ENCODE measurements at places on chromosomes 12 and 14.

DNA sequence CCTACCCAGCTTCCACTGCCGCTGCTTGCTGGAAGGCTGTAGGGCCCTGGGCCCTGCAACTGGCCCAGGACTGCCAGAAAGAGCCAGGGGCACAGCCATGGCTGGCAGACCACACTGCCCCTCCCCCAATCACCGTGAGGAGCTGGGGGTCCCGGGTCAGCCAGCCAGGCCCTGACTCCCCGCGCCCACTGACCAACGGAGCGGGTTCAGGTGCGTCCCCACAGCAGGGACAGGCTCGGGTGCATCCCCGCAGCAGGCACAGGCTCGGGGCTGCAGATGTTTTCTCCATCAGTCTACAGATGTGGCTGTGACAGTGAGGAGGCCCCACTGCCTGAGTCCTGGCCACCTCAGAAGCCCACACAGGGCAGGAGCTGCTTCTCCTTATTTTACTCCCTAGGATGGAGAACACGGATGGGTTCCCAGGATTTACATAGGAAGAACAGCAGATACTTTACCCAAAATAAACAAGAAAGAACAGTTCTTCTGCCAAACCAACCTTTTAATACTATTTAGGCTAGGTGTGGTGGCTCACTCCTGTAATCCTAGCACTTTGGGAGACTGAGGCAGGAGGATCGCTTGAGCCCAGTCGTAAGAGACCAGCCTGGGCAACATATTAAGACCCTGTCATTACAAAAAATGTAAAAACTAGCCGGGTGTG is 61.1 kb downstream of the TESC start:
- DNase-seq, result no peak

DNA sequence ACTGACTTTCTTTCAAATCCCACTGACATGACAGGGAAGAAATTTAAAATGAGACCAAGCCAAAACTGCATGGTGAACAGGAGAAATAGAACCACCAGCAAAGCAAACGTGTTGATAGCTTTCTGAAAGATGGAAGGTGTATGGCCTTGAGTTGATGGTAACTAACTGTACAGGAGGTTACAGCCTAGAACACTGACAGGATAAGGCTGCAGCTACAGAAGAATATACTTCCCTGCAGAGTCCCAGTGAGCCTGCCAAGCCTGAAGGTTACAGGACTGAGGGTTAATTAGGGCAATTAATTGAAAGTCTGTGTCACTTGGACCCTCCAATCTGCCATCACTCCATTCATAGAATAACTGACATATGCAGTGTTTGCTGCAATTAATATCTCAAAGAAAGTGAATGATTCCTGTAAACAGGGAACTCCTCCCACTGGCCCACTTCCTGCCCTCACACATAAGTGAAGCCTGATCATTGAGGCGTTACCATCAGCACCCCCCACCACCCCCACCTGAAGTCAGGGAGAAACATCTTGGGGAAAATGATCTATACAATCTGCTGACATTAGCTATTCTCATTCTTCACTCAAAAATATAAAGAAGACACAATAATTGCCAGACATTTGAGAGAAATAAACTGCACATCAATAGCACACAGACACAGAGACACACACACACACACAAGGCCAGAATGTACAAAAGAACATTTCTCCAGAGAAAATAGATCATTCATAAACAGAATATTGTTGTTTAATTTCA is 73.4 kb downstream of the GTF2A1 start:
- no peak for DNase-seq

- no peak for DNase-seq
These were observed 285.4 kb downstream of the ALG10B start for GRCh38 chr12:38601949-38602348.

DNA sequence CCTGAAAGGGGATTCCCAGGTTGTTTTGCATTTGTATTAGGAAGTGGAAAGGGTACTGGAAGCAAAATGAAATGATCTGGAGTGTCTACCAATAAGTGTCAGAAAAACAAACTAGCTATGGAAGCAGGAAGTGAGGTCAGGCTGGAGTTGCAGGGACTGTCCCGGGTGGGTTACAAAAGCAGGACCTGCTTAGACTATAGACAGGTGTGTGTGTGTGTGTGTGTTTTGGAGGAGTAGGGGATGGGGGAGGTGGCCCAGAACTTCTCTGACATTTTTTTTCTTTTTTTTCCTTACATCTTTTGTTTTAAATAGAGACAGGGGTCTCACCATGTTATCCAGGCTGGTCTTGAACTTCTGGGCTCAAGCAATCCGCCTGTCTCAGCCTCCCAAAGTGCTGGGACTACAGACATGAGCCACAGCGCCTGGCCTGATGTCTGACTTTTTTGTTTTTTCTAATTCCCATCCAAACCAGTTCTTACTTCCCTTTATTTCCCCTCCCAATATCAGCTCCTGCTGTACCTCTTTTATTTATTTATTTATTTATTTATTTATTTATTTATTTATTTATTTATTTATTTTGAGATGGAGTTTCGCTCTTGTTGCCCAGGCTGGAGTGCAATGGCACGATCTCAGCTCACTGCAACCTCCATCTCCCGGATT is 512 bp upstream of the RND1 start:
- DNase-seq, result no peak

DNA sequence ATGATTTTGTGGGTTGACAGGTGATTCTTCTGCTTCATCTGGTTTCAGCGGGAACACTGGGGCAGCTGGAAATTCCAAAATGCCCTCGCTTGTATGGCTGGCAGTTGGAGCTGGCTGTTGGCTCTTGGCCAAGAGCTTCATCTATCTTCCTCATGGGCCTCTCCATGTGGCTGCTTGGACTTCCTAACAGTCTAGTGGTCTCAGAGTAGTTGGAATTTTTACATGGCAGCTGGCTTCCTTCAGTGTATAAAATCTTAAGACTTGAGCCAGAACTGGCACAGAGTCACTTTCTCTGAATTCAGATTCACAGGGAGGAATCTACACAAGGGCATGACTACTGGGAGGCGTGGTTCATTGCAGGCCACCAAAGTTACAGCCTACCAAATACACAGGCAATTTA is 204.9 kb upstream of the RMST start:
- no peak for DNase-seq

DNA sequence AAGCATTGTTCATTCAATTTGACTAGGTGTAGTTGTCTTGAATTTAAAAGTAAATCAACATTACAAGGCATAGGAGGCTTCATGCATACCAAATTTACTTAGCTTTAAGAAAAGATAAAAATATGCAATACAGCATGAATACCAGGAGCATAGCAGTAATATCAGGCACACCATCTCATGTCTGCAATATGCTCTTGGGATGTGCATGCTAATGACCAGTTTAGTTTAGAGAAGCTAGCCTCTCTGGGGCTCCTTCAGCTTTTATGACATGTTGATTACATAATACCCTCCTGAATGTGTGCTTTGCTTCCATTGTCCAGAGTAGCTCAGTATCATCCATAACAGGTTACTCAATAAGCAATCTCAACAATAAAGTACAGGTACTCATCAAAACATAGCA is 497.2 kb downstream of the FLRT2 start:
- no peak for DNase-seq

DNA sequence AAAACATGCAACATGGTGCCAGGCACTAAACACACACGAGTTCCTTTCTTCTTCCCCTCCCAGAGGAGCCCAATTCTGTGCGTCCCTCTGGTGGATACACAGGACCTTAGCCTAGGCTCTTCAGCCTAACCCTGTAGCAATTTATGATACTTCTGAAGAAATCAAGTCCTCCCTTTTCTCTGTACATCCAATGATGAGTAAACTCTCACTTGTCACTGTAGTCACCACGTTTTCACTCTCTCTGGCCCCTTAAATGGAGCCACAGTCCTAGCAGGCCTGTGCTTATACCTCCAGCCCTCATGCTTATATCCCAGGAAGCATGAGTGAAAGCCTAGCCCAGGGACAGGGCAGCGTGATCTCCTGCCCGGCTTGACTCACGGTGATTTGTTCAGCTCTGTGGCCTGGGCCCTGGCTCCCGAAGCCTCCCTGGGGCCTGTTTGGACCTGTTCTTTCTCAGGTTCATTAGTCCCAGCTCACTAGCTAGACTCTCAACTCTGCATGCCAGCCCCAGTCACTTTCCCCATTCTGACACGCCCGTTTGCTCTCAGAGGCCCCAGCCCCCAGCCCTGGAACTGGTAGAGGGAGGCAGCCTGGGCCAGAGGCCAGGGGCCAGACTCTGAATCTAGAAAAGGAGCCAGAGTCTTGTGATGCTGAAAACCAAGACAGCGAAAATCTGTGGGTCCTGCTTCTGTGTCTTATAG is 24.1 kb upstream of the PLEKHG3 start:
- no peak for DNase-seq

GRCh38 chr12:11711651-11712327 is 62.3 kb downstream of the ETV6 start:
- no peak for DNase-seq

GRCh38 chr12:41466802-41467201 is 278.7 kb downstream of the PDZRN4 start:
- DNase-seq, result no peak

DNA sequence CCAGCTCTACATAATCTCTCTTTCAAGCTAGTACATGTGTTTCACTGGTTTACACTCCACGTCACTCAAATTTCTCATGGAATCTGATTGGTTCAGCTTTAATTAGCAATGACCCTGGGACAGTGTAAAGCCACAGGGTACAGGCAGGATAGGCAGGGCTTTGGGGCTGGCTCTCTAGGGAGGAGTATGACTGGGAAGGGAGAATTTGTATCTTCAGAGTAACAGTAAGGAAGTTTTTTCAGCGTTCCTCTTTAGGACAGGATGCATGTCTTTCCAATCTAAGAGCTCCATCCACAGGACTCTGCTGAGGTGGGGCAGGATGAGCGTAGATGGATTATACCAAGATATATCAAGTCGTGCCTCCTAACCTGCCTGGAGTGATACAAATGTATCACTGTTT is 112.0 kb upstream of the CLEC14A start:
- no peak for DNase-seq

- no peak for DNase-seq
These were observed 6.7 kb upstream of the DNAAF2 start for GRCh38 chr14:49641697-49642129.

DNA sequence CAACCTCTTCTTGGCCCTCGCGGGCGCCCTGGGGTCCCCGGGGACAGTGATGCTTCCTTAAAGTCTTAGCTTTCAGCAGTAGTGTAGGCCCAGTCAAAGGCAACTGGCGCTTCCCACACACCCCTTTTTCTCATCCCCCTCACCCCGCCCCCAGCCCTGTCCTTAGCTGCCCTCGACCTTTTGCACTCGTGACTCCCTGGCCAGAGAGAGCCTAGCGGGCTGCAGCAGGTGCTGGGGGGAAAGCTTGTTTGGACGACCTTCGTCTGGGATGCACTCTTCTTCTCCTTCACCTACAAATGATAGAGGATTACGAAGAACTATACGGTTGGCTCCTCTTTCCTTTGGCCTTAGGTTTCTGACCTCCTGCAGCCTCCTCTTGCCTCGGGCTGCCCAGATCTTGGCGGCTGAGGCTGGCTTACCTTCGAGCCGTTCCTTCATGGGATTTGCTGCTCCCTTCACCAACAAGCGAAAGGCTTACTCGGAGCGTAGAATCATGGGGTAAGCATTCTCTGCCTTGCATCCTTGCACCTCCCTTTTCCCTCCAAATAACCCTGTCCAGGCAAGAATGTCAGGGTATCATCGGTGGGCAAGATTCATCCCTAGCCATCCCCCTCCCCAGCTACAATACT is 815 bp downstream of the COQ10A start:
- DNase-seq, result no peak

DNA sequence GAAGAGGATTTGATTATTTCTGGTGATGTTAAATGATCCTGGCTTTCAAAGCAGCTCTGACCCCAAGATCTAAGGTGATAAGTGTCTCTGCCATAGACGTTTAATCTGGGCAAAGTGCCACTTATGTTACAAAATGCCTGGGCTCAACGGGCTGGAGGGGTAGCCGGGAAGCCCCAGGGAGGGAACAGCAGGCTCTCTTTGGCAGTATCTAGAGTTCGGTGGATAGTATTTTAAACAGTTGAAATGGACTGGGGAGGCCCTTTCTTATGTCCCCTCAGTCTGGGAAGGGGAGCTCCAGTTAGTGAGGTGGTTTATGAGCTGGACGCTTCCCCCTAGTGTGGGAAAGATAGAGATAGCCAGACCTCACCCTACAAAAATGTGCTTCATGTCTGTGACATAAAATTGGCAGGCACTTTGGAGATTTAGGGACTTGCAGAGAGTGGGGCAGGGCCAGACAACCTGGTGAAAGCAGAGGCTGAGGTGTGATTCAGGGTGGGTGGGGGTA is 5.5 kb upstream of the HOXC11 start:
- DNase-seq, result no peak

DNA sequence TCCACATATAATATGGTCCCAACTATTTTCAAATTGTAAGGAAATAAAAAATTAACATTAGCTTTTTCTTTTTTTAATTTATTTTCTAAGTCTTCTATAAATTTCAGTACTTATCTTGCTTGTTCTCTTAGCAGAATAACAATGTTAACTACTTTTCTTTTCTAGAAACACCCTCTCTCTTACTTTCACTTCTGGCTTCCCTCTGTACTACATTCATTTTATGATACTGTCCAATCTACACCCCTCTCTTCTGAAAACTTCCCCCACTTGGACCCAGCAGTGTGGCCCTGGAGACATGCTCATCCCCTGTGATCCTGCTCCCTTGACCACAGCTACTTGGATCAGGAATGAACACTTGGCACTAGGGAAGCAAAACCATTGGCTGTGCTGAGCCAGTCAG is 15.7 kb downstream of the SGPP1 start:
- DNase-seq, result no peak

DNA sequence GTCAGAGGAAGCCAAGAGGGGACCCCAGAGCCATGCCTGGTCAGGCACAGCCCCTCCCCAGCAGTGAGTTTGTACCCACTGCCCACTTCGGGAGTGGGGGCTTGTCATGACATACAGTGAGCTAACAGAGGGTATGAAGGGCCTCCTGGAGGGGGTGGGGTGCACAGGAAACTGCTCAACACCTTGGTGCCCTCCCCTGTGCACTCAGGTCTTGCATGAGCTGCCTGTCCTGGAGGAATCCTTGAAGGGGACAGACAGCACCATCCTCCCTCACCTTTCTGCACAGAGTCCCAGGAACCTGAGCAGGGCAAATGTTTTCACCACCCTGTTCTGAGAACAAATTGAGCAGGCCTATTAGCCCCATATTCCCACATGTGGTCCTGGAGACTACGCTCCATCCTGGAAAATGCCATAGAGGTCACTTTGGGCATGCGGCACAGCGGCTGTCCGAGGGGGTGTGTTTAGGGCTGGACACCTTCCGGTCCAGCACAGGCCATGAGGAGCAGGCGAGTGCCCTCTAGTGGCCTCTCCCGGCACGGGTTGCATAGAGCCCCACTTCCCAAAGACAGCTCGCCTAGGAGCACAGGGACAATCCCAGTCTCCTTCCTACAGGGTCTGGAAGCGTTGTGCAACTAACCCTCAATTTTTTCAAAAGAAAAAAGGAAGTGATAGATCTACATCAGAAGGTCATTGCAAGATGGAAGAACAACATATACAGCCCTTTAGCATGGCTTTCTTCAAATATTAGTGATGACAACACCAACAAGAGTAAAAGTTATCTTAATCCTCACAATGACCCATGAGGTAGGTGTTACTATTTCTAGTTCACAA is 31.9 kb upstream of the ZFP36L1 start:
- DNase-seq, result no peak

GRCh38 chr14:99327458-99328250 is 55.7 kb upstream of the BCL11B start:
- no peak for DNase-seq

GRCh38 chr14:33933386-33933933 is 17.4 kb downstream of the EGLN3 start:
- no peak for DNase-seq

- DNase-seq, result no peak
These were observed 118.9 kb downstream of the SUDS3 start for GRCh38 chr12:118495296-118495695.

- DNase-seq, result no peak
These were observed 151.7 kb upstream of the DDHD1 start for GRCh38 chr14:53304726-53305381.
